ENCODE measurements at places on chromosomes 2 and 18.

GRCh38 chr2:170088776-170089175, 89.2 kb upstream of the MYO3B start:
- no peak for DNase-seq

DNA sequence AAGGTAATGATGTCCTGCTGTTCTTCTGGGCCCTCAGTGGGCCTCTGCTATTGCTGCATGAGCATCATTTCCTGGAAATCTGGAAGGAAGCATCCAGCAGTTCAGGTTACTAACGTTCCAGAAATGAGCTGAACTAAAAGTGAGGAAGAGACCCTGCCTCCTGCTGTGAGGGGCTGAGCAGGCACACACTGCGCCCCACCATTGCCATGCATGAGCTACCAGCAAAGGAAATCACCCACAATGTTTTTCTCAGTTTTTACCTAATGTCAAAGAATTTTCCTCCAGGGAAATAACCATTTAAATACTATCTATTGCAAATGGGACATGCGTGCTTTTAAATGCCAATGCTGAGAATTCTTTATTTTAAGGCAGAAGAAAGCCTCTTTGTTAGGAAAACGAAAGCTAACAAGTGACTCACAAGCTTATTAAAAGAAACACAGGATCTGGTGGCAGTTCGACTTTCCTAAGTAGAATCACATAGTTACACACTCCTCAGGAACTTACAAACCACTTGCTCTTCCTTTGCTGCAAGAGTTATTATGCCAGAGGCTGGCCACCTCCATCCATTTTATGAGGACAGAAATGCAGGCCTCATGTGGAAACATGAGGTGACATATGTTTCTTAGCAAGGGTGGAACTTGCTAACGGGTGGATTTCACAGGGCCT, 152.6 kb upstream of the TTC39C start:
- no peak for DNase-seq

GRCh38 chr2:23249348-23249747, 135.6 kb upstream of the KLHL29 start:
- no peak for DNase-seq

GRCh38 chr2:156779416-156780120, 343.4 kb downstream of the GPD2 start:
- no peak for DNase-seq

GRCh38 chr2:231068525-231069222, 12.0 kb downstream of the PSMD1 start:
- DNase-seq = no peak

- DNase-seq = no peak
Observed at GRCh38 chr2:192155511-192156118, 39.1 kb downstream of the TMEFF2 start.

GRCh38 chr2:112019569-112019982, 35.5 kb upstream of the TMEM87B start:
- DNase-seq = no peak

GRCh38 chr18:32391126-32391525, 79.6 kb downstream of the GAREM1 start:
- no peak for DNase-seq

- no peak for DNase-seq
Observed at GRCh38 chr2:60386436-60386835, 167.0 kb downstream of the BCL11A start.

DNA sequence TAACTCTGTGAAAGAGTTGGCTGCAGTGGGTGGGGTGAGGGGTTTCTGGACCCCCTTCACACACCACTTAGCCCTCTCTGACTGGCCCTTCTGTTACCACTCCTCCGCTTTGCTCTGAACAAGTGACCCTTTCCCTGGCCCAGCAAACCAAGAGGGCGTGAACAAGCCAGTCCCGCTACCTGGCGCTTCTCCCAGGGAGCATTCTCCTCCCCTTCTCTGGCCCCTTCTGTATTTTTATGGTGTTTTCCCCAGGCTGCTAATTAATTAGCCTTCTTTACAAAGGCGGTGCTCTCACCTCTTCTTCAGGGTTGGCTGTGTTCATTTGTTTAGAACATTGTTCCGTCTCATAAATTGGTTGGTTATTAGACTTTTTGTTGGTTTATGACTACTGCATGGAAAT, 180.1 kb downstream of the MGAT5 start:
- DNase-seq = no peak

GRCh38 chr2:9191041-9191481, 15.6 kb upstream of the ASAP2 start:
- DNase-seq = no peak

GRCh38 chr2:129765678-129766351, 213.7 kb upstream of the RAB6C start:
- no peak for DNase-seq

- DNase-seq = no peak
Observed at GRCh38 chr18:40124107-40124506, 1830.9 kb upstream of the PIK3C3 start.

GRCh38 chr2:194867328-194867727, 789.7 kb upstream of the SLC39A10 start:
- DNase-seq = no peak

DNA sequence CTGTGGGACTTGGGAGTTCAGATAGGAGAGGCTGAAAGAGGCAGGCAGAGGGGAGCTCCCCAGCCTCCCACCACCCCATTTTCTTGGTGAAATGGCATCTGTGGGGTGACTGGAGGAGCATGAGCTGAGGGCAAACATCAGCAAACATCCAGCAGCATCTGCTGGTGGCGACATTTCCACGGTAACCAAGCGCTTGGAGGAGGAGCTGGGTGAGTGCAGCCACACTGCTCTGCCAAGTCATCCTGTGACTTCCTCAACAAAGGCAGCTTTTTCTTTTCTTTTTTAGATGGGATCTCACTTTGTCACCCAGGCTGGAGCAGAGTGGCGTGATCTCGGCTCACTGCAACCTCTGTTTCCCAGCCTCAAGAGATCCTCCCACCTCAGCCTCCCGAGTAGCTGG, 5.6 kb downstream of the TXNL4A start:
- no peak for DNase-seq

DNA sequence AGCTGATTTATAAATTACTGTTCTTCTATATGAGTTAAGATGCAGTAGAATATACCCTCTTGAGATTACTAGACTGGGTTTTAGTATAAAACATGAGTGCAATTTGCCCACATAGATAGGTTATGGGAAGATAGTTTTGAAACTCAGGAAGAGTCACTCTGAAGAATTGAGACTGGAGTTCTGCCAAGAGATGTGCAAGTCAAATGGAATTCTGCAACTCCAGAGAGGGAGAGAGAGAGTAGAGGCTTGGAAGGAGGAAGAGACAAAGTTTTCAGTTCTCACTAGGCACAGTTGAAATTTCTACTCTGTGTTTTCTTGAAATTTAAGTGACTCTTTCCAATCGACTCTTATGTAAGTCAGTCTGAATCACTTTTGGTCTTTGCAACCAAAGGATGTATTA, 878.8 kb downstream of the TSN start:
- DNase-seq = no peak

- DNase-seq = no peak
Observed at GRCh38 chr2:157321466-157321865, 4.2 kb downstream of the ERMN start.

DNA sequence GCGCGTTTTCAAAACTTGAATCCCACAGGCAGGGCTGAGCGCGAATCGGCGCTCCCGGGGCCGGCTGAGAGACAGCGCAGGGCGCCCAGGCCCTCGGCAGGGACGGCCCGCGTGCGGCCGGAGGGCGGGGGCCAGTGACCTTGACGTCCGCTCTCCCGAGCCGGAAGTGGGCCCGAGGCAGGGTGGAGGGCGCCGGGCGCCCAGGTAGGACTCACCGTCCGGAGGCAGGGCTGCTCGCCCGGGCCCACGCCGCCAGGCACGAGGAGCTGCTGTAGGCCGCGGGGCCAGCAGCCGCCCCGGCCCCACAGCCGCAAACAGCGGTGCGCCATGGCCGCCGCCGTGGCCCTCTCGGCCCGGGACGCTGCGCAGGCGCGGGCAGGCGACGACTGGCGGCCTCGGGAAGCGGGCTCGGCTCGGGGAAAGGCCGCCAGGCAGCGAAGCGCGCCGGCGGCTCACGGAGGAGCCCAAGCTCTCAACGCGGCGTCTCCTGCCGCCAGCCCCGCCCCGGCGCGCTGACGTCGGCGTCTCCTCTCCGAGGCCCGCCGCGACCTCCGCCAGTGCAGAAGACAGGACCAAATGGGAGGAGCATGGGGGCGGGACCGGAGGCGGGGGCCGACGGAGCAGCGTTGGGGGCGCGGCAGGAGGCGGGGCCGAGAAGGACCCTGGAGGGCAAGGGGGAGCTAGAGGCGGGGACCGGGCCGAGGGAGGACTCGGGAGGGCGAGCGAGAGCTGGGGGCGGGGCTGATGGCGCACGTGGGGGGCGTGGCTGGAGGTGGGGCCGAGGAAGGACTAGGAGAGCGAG, at the start of gene AFG3L2:
TSS of gene AFG3L2 (minus strand) at position 474 of the 802 bp plus-strand sequence. CDS start at position 329, 145 bp downstream.
- peak; percentile 100 for DNase-seq

- no peak for DNase-seq
Observed at GRCh38 chr2:241357531-241357930, 1.4 kb downstream of the FARP2 start.

- DNase-seq = no peak
Observed at GRCh38 chr2:224934526-224935188, 107.6 kb downstream of the DOCK10 start.

DNA sequence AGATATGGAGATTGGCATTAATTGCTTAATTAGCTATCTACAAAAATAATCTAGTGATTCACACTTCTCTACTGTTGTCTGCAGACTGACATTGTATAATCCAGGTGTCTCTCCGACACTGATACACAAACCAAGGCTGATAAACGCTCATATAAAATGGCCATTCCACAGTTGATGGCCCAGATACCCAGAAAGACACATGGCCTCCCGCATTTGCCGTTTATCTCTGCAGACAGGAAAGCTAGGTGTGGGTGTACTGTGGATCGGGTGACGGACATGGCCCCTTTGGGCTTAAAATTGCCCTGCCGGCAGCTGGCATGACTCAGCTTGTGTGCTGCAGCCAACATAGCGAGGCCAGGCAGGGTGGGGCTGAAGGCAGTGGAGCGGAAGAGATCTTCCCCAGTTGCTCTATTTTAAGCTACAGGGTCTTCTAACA, 18.5 kb downstream of the PMAIP1 start:
- no peak for DNase-seq

DNA sequence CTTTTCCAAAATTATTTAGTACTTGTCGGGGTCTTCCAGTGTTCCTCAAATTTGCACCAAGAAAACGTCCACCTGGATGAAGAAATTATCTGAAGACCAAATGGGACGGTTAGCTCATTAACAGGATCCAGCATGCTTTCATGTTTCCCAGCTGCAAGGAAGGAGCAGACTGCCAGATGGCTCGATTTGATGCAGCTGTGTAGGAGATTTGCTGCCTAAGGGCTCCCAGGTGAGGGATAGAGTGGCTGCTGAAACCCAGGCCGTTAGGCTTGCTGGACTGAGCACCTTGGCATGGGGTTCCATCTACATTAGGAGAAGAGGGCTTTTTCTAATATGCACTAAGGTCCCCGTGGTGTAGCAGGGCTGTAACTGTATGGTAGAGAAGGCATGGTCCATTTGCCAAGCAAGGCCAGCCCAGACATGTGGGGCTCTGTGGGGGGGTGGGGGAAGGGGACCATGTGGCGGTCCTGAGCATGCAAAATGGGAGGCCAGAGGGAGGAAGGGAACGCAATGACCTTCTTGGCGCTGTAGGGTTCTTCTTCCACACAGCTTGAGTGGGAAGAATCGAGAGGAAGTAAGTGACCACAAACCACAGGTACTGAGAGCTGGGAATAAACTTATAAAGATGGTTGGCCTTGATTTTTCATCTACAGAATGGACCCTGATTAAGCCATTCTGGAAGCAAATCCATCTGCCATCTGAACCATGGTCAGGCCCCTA, 144.0 kb downstream of the TMEM163 start:
- no peak for DNase-seq

- no peak for DNase-seq
Observed at GRCh38 chr2:11411768-11412448, 54.1 kb downstream of the E2F6 start.

DNA sequence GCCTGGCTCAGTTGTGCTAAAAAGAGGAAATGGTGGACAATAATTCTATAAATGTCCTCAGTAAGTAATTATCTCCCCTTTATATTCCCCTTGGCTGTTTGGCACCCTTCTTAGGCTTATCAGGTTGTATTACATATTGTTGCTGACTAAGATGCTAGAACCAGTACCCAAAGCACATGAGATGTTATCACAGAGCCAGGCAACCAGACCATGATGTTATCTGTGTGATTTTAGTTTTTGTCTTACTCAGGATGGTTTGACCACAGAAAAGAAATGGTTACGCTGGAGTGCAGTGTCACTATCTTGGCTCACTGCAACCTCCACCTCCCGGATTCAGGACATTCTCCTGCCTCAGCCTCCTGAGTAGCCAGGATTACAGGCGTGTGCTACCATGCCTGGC, 15.2 kb downstream of the R3HDM1 start:
- DNase-seq = no peak

DNA sequence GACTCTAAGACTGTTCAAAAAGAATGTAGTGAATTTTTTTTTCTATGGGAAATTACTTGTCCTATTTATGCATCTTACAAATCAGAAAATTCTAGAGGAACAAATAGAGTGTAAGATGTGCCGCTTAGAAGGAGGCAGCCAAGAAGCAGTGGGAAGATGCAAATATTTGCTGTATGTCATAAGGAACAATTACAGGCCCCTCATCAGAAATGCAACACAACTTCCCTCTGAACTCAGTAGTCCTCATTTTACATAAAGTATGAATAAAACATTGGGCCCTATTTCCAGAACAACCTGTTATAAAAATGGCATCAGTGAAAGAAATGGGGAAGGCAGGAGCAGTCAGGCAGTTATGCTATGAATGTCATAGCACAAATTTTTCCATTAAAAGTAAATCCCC, 50.7 kb upstream of the SCG2 start:
- DNase-seq = no peak

- DNase-seq = no peak
Observed at GRCh38 chr2:56688661-56689060, 504.9 kb downstream of the CCDC85A start.

GRCh38 chr2:102618452-102619413, 620 bp upstream of the SLC9A2 start:
- no peak for DNase-seq

GRCh38 chr2:103233691-103234090, 471.9 kb downstream of the TMEM182 start:
- DNase-seq = no peak

GRCh38 chr2:3637311-3637675, 20.7 kb upstream of the ALLC start:
- DNase-seq = no peak

GRCh38 chr18:67217551-67218166, 298.9 kb downstream of the DSEL start:
- DNase-seq = peak; percentile 14

- no peak for DNase-seq
Observed at GRCh38 chr18:35371412-35372195, 5.5 kb downstream of the ZNF396 start.

GRCh38 chr18:26689226-26689879, 141.0 kb upstream of the KCTD1 start:
- DNase-seq = no peak

DNA sequence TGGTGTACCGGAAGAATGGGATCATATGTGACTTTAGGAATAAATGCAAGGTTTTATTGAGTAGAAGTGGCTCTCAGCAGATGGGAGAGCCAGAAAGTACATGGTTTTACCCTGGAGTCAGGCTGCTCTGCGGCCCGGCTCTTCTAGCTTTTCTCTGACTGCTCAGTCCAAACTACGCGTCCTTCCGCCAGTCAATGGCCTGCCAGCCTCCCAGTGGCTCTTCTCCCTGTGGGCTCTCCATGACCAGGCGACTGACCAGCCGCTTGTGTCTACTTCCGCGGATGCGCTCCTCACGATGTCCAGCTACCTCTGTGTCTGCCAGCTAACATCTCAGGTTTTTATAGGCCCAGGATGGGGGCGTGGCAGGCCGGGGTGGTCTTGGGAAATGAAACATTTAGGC, 220.4 kb downstream of the VAPA start:
- no peak for DNase-seq

Data from stimulated activated CD4-positive, alpha-beta T cell treated with anti-CD3 and anti-CD28 coated beads, Interleukin-1b, Interleukin-23, amount 100 ng/mL, for 1 hour (primary cell).